M059J (cell line): ENCODE measurements at places on chromosomes 6 and 20.

DNA sequence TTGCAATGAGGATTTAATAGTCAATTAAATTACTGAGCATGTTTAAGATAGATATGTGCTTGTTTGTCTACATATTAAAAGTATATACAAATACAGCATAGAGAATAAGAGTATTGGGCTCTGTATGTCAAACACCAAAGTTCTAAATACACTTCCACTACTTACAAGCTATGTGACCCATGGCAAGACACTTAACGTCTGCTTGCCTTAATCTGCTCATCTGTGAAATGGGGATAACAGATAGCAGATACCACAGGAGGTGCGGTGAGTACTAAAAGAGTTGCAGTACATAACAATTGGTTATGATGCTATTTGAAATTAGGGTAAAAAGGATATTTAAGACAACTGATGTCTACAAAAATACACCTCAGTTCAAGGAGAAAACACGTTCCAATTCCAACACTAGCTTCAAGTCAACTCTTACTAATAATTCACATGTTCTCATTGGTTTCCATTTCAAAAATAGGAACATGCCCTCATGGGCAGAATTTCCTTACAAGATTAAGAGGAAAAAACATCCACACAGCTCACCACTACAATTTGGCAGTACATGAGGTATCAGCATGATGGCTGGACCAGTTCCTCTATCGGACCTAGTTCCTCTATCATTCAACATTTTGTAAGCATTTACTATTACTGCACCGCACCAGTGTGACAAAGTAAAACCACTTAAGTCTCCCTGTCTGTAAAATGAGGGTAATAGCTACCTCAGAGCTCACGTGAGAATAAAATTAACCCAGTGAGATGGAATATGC lies 101.1 kb downstream of the SMLR1 start:
- no peak for DNase-seq

GRCh38 chr6:86016567-86016966 lies 373.9 kb upstream of the SYNCRIP start:
- DNase-seq, result no peak

GRCh38 chr6:157954150-157955117 lies 27.2 kb upstream of the SYNJ2 start:
- DNase-seq, result peak; percentile 32

DNA sequence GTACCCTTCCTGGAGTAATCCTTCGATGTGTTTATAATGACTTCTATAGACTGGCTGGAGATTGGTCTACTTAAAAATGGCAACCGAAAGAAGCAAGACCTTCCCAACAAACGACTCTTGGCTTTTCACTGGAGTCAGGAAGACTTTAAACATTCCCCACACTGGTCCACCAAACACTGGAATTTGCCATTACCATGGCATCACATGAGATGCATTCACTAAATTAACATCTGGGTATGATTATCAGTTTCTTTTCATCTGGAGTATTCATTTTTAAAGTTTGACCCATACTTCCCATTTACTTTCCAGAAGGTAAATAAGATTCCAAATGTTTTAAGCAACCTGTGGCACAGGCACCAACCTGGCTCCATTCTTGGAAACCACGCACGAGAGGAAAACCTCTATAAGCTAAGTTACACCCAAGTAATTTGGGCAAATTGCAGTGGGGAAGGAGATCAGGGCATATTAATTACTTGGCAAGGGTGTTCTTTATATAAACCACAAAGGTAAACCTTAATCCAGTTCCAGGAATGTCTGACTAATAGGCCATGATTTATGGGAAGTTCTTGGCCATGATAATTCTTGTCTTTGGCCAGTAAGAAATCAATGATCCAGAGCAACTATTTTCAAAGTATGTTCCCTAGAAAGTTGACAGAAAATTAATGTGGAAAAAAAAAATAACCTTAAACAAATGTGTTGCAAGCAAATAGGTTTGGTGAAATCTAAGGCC lies 190.0 kb upstream of the COL21A1 start:
- peak; percentile 87 for DNase-seq

GRCh38 chr6:157263881-157264397 lies 59.4 kb downstream of the TMEM242 start:
- DNase-seq, result peak; percentile 22

GRCh38 chr6:136486357-136486756 lies 63.9 kb downstream of the MAP7 start:
- DNase-seq, result no peak
